ENCODE measurements at places on chromosomes 13 and 19.

GRCh38 chr13:65650321-65650720 is 1579.8 kb downstream of the PCDH9 start:
- no peak for DNase-seq

- DNase-seq = no peak
Observed at GRCh38 chr19:13573056-13573667, 66.9 kb upstream of the CACNA1A start.

GRCh38 chr19:55179606-55180484 is at the start of gene SYT5:
SYT5 (minus strand) TSS chr19:55180289; CDS start chr19:55179041, 1,248 bp downstream.
- no peak for DNase-seq

DNA sequence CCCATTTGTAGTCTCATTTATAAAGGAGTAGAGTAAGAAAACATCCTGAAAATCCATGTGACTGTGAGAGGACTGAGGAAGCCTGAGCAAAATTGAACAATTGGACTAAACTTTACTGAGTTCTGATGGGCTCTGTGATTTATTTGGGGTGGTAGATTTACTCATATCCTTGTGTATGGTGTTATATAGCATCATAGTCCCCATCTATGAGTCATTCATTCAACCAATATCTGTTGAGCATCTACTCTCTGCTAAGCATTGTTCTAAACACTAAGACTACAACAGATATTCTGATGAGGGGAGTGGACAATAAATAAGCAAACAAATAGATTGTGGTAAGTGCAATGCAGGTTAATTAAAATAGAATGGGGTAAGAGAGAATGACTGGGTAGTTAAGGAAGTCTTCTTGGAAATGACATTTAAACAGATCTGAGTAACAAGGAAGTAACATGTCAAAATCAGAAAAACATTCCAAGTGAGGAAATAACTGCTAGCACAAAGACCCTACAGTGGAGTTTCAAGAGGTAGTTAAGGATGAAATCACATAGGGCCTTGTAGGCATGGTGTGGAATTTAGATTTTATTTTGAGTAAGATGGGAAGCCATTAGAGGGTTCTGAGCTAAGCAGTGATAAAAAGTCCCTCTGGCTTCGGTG is 36.3 kb upstream of the MLNR start:
- no peak for DNase-seq

DNA sequence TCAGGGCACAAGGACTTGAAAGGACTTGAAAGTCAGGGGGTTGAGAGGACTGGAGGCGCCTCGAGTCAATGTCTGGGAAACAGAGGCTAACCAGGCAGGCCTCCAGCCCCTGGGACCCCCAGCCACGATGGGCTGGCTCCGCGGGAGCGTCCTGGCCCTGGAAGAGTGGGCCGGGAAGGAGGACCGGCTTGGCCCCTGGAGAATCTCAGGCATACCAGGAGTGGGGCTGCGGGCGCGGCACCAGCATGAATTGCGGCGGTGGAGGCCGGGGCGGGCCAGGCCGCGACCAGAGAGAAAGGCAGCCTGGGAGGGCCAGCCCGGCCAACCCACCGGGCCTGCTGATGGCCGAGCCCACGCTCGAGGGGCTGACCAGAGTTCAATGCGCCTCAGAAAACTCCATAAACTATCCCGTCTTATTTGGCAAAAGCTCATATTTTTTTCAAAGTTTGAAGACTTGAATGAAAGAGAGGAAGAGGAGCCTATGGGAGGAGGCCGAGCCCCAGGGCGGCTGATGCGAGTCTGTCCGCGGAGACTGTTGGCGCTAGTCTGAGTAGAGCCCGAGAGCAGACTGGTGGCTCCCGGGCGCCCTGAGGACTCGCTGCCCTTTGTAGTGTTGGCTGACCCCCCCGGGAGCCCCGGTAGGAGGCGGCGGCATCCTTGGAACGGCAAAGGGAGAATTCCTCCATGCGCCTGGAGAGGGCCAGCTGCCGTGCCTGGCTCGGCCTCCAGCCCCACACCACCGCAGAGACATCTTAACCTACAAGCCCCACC is 68.0 kb downstream of the MLLT1 start:
- no peak for DNase-seq

DNA sequence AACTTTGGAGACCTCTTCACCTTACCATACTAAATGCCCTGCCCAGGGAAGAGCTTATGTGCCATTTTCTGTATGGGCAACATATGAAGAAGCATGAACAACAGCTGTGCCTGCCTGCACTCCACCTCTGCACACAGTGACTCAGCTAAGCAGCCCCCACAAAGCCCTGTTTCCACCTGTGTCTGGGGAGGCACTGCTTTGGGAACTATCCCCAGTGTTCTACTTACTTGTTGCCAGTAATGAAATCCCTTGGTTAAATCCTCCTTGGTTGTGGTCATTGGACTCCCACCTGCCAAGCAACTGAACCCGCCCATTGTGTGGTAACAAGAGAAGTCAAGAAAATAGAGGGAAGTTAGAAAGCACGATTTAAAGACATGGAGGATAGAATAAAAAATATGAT is 84.6 kb downstream of the NALCN start:
- no peak for DNase-seq

- DNase-seq = peak; percentile 68
Observed at GRCh38 chr13:113489549-113490495, 689 bp downstream of the DCUN1D2 start.

GRCh38 chr19:10404888-10405820 is 1.8 kb upstream of the CDC37 start:
- no peak for DNase-seq

- peak; percentile 21 for DNase-seq
Observed at GRCh38 chr13:43988302-43988701, 108.6 kb downstream of the LACC1 start.

DNA sequence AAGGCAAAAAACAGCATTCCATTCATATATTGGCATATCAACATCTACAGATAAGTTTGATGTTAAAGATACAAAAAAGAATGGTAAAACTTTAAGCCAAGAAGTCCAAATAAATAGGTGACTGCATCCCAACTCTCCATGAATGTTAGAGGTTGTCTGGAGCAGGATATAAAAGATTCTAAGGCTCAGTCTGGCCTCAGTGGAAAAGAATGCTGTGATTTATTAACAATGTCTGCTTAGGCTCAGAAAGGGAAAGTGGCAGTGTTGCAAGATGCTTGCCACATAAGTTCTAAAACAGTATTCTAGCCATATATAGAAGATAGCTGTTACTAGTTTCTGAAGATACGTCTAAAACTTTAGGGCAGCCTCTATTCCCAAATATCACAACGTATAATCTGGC is 179.8 kb upstream of the NBEA start:
- no peak for DNase-seq

- DNase-seq = no peak
Observed at GRCh38 chr19:18388100-18388959, 2.4 kb downstream of the GDF15 start.
